ENCODE measurements at places on chromosomes 5 and 9. TPM values are rescaled to one million over a fixed set of nuclear protein-coding genes. Genes with fewer than 3 reads are reported as not detected.

DNA sequence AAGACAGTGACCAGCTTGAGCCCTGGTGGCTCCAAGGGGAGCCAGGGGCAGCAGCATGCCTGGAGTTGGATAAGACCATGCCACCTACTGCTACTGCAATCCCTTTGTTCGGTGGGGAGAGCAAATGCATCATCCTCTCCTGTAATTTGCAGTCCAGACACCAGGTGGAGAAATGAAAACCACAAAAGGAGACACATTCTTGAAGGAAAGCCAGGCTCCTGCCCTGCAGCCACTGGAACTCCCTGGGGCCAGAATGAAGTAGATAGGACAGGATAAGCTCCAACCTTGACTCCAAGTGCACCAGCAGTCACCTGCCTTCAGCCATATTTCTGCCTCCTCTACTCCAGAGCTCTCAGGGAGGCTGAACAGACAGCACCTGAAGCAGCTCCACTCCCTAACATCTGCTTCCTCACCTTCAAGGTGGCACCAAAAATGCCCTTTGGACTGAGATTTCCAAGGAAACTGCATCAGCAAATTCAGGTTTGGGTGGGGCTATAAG lies 65.1 kb upstream of the IQGAP2 start:
- no peak for DNase-seq

MLANA gene
- 12.1 TPM for total RNA-seq

DNA sequence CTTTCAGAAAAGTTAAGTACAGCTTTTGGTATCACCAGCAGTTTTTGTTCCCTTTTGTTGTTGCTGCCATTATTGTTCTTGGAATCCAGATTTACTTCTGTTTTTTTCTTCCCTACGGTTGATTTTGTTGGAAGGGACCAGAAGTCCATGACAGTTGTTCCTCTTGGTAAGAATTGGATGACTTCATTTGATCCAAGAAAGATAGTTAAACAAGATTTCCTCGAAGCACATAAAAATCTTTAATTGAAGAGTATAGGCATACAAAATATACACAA lies 65.4 kb downstream of the CDC42SE2 start:
- no peak for DNase-seq

DNA sequence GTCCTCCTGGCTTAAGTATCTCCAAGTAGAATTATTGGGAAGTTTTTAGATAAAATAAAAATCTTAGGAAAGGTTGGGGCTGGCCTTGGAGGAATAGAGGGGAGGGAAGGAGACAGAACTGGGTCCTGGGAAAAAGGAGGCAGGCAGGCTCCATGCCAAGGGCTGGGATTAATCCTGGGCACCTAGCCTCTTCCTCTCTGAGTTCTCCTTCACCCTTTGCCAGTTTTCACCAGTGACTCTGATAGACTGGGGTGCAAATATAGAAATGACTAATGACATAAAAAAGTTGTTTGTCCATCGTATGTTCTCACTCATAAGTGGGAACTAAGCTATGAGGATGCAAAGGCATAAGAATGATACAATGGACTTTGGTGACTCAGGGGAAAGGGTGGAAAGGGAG lies 81.9 kb downstream of the RMI1 start:
- DNase-seq, result no peak

KIF24 gene
- 9.6 TPM for total RNA-seq

DNA sequence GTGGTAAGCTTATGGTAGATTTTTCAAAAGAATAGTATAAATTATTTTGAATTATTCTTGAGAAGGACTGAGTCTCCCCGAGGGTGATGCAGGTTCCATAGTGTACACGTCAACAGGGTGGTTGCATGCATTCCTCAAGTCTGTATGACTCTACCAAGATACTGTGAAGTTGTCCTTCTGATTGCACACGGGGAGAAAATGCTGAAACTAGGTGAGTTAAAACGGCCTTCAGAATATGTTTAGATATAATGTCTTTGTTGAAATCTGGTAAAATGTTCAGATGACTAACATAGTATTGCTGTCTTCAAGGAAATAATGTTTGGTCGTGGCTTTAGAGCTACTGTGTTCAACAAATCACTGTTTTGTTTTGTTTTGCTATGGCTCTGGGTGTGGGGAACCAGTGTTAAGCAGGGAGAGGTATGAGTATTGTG lies 22.4 kb upstream of the TNFAIP8 start:
- DNase-seq, result no peak

DNA sequence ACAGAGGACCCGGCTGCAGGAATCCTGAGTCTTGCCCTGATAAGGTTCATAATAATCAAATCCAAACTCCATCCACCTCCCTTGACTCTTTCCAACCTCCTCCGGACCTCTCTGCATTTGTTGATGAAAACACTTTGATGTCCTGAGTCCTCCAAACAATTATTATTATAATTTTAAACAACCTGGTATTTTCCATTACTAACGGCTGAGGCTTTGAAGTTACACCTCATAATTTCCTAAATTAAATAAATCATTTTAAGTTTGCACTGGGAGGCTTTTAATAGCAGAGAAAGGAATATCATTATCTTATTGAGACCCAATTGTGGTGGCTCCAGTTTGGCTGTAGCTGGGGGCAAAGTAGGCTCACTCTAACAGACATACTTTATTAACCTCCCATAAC lies 9.5 kb downstream of the MSX2 start:
- DNase-seq, result no peak

DNA sequence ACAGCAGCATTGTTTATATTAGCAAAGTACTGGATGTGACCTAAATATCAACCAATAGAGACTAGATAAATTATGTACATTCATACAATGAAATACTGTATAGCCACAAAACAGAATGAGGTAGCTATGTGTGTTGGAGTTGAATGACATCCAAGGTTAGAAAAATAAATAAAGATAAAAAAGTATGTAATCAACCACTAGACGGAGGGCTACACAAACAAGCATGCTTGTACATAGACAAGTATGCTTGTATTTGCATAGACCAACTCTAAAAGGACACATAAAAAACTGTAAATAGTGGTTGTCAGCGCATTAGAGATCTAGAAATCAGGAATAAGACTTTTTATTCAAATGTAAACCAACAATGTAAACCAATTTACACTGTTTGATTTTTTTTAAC lies 3.0 kb downstream of the FEM1C start:
- DNase-seq, result no peak

SLCO4C1 gene
- total RNA-seq, result 11.0 TPM

DNA sequence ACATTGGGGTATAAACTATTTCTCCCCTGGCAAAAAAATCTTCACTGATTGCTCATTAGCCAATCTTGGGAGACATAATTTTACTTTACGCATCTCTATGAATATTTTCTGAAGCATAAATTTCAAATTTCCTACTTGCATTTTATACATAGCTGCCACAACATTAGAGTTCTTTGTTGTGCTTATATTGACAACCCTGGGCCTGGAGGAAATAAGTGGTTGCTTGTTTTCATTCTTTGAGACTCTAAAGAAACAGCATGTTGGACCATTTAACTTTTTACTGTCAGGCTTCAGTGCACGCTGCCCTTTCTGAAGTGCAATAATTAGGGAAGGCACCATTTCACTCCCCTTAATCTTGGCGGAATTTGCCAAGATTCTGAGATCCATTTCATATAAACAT lies 142.6 kb downstream of the MRPS30 start:
- no peak for DNase-seq
